Activated T-helper 1 cell treated with anti-CD3 and anti-CD28 coated beads, Interleukin-12 subunit alpha, Interleukin-12 subunit beta, Interleukin-2, Interleukin-4 antibody, amounts not matched to agents 30 ng/mL and 10 ng/mL and 1 ng/mL, durations not matched to agents 14 hours and 24 hours and 36 hours (primary cell): ENCODE measurements at places on chromosomes 2 and 18.

DNA sequence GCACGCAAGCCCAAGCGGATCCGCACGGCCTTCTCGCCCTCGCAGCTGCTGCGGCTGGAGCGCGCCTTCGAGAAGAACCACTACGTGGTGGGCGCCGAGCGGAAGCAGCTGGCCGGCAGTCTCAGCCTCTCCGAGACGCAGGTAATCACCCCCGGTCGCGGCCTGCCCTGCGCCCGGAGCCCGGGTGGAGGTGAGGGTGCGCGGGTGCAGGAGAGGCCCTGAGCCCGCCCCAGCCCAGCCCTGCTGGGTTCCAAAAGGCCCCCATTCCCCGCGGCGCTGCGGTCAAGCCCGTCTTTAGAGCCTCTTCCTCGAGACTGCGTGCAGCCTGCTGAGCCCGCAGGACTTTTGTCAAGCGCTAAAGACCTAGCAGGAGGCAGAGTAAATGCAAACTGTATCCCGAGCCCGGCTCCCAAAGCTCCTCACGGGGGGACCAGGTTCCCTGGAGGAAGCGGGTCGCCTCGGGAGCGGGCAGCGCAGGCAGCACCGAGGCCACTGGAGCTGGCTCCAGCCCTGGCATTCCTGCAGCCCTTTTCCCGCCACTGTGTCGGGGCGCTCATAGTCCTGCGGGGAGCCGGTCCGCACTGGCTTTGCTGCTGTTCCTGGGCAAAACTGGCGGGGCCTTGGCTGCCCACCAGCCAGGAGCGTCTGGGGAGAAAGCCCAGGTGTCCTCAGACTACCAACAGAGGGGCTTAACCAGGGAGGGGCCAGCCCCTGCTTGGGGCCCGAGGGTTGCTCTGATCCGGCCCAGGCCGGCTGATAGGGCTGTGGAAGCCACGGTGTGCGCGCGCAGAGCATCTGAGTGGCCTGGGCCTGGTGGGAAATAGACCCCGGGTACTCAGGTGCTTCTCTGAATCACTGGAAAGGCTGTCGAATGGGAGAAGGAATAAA is 7.3 kb downstream of the EMX1 start:
- no peak for DNase-seq

GRCh38 chr2:88131999-88132368 is 4.1 kb upstream of the FABP1 start:
- no peak for DNase-seq

DNA sequence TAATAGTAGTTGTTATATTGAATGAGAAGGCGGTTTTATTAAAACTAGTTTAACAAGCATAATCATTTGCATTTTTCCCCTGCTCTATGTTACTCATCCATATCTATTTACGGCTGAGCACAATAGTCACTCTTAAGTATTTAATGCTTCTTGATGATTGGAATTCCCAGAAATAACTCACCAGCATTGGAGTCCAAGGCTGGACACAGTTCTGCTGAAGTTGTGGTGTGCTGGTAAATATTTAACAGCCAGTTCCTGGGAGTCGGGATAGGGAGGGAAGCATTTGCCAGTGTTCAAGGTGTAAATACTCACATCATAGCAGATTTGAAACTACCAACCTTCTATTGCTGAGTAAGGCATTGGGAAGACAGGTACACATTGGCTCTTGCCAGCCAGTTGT is 315.1 kb downstream of the MTX2 start:
- no peak for DNase-seq

DNA sequence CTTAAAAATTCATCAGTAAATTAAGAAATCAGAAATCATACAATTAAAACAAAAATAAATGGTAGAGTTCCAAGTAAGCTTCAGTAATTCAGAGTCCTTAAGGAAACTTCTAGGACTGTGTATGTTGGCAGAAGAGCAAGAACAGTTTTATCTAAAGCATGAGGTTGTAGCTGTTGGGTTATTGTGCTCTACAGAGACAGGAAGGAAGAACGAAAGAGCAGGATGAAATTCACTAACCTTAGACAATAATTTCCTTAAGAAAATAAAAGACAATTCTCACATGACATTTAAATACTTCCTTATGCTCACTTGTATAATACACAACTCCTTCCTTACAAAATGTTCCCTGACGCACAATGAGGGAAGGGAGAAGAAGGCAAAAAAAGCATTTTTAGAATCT is 133.4 kb downstream of the STK39 start:
- DNase-seq = no peak

DNA sequence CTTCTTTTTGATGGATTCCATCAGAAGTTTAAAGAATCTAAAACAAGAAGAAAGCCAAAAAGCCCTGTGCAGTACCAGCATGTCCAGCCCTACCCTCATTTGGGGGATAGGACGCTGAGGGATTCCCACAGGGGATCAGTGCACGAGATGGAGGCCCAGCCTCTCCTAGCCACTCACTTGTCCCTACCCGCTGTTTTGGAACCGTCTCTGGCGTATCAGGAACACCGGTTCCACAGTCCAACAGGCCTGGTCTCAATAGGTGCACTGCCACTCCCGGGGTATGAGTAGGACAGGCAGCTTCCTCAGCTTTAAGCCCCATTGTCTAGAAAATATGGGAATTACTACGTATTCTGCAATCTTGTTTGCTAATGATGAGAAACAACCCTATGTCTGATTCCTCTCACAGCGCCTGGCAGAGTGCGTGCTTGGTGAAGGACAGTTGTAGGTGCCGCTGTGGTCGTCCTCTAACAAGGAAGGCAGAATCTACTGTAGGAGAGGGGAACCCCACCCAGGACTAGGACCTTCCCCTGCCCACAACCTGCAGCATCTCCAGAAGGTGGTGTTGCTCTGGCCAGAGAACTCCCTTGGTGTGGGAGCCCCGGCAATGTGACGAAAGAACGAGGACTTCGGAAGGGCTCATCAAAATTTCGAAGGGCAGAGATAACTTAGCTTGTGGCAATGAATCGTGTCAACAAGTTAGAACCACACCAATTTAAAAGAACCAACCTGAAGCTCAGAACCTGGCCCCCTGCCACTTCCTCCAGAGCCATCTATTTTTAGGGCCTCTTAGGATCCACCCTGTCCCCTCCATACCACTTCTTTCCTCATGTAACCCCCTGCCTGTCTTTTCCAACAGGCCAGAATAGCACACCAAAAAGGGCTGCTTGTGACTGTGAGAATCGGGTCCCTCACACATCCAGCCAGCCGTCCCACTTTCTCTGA is 71.7 kb downstream of the POLR1A start:
- DNase-seq = no peak

DNA sequence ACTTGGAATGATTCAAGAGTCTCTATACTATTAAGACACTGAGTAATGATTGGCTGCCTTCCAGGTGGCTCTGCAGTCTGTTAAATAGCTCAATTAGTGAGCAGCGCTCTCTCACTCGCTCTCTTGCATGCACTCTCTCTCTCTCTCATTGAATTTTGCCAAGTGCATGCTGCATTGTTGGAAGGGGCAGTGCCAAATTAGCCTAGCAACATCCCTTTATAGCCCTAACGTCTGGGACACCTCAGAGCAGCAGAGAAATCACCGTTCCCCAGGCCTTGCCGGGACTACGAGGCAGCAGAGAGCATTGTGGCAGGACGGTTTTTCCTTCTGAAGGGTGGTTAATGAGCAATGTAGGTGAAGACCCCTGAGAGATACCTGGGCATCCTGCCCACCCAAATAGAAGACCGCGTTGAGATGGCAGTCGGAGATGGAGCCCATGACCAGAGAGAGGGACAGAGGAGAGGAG is 447.6 kb upstream of the POU3F3 start:
- DNase-seq = no peak

DNA sequence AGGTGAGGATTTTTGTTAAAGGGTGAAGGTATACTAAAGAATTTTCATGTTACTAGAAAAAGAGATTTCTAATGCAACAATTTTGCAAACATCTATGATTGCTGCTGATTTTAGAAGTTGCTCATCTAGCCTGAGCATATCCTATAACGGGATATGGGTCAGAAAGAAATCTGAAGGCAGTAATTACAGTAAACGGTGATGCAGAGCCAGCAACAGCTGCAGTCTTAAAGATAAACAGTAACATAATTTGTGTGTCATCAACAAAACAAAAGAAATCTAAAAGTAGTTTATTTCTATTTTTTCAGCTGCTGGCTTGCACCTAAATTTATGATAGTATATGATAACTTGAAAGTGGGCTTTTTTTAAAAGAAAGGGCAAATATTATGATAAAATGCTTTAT is 215.7 kb downstream of the SLC4A10 start:
- DNase-seq = no peak

GRCh38 chr18:13252686-13253410 is 34.3 kb downstream of the LDLRAD4 start:
- DNase-seq = no peak

- DNase-seq = no peak
These were observed 7.7 kb upstream of the TMEM247 start for GRCh38 chr2:46471697-46472096.

GRCh38 chr2:25343187-25343825 is 1.6 kb upstream of the DNMT3A start:
- no peak for DNase-seq

DNA sequence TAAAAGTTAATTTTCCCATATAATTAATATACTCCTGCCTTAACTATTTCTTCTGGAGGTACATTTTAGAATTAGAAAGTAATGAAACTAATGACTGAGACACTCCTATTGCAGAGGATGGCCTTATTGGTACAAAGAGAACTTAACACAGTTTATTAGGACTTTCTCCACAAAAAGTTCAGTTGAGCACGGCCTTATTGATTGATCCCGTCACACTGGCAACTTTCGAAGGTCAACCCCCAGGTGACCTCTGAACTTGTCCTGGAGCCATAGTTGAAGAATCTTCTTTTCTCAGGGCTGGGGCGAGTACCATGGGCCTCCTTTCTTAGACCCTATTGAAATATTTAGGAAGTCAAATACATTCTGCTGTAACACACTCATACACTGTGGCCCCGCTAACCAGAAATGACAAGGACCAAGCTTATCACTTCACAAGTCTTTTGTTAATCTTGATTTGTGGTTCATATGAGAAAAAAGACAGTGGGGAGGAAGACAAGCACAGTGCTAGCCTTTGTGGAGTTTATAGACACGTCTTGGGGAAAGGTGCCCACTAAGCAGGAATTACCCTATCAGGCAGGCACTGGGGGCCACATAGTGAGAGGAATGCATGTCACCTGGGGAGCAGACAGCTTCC is 11.2 kb downstream of the SPP2 start:
- DNase-seq = no peak

DNA sequence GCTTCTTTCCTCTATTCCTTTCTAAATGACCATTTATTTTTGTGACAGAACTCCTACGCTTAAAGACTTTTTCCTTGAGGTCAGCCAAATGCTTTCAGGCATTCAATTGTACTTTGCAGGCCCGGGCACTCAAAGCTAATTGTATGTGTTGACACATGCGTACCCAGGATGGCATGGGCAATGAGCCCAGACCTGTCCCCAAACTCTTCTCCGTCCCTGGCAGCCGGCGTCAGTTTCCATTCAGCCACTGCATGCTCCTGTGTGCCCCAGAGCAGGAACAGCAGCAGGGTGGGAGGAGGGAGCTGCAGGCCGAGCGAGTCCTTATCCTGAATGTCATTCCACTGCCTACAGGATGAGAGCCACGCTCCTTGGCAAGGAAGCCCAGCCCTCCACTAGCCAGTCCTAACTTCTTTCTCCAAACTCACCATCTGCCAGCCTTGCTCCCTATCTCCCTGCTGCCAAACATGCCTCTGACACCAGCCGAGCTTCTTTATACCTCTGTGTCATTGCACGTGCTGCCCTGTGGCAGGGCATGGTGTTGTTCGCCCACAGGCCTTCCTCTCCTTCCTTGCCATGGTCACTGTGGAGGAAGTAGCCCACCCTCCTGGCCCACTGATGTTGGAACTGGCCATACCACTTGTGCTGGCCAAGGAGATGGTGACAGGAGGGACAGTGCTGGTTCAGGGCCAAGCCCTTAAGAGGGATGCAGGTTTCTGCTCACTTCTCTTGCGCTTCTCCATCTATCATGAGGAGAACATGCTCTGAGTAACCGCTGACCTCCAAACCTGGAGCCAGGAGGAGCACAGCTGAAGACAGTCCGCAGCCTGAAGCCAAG is 116.9 kb upstream of the FHL2 start:
- DNase-seq = no peak

DNA sequence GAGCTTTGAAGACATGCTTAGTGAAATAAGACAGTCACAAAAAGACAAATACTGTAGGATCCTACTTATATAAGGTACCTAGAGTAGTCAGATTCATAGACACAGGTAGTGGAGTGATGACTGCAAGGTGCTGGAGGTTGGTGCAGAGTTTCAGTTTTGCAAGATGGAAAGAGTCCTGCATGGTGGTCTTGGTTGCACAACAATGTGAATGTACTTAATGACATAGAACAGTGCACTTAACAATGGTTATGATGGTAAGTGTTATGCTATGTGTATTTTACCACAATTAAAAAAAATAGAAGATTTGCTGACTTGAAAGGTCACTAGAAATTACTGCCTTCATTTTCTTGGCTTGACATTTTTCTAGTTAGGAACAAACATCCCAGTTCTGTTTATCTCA is 9.5 kb downstream of the CERS6 start:
- DNase-seq = no peak

DNA sequence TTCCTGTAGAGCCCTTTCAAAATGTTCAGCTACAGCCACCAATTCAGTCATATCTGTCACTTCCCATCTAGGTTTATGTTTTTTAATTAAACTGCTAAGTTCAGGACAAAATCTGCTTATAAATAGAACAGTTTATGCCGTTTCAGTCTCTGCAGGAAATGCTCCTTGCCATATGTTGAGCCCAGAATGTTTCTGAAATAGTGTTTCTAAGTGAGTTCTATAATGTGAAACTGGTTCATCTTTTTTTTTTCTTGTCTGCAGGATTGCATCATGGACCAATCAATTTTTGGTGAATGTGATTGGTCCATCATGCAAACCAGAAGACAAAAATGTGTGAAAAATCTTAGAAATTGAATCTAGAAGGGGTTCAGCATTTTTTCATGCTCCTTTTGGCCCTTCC is 30.2 kb upstream of the RHOB start:
- no peak for DNase-seq

DNA sequence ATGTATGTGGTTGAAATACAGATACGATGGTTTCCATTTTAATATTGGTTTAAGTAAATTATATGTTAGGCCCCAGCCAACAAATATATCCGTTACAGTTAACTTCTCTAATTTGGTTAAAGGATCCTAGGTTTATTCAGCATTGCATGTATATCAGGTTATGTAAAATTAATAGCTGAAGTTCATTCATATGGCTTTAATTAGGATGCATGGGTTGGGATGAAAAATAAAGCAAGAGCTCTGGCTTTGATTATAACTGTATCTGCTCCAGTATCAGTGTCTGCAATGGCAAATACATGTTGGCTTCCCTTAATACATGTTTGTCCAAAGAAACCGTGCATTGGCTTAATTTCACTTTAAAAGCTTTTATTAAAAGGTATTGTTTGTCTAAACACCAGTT is 435.7 kb upstream of the SETBP1 start:
- no peak for DNase-seq

- DNase-seq = peak; percentile 38
These were observed 43.4 kb downstream of the KANSL3 start for GRCh38 chr2:96594691-96595152.

- DNase-seq = peak; percentile 57
These were observed 22.0 kb downstream of the SMAD7 start for GRCh38 chr18:48928787-48929186.

- no peak for DNase-seq
These were observed 39.1 kb downstream of the MRPS5 start for GRCh38 chr2:95082477-95082876.

GRCh38 chr2:220104871-220105351 is 477.5 kb downstream of the SLC4A3 start:
- DNase-seq = no peak

- no peak for DNase-seq
These were observed 232.3 kb upstream of the MYT1L start for GRCh38 chr2:2563309-2563860.

- DNase-seq = no peak
These were observed 133.7 kb downstream of the FBXO15 start for GRCh38 chr18:74013955-74014354.
